RCC 7860 (cell line): ENCODE measurements at places on chromosomes 6 and 20.

- no peak for DNase-seq
Measured at GRCh38 chr6:126181173-126181741, 158.7 kb upstream of the CENPW start.

GRCh38 chr6:17930321-17930993 is 57.0 kb downstream of the KIF13A start:
- DNase-seq = no peak

DNA sequence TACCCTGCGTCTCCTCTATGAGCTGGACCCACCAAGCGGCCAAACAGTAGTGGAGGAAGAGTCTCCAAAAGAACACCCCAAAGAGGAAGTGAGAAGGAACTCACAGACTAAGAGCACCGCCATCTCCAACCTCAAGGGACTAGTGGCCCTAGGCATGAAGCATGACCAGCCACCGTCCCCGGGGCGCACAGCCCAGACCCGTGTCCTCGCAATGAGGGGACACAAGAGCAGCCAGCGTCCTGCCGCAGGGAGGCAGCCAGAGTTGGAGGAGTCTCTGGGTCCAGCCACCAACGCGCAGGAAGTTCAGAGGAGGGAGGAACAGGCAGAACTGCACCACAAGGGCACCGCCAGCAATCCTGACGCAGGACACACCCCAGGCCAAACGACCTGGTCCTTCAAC is 72.6 kb downstream of the TAF4 start:
- no peak for DNase-seq

- no peak for DNase-seq
Measured at GRCh38 chr6:73636048-73636447, 17.7 kb downstream of the SLC17A5 start.

DNA sequence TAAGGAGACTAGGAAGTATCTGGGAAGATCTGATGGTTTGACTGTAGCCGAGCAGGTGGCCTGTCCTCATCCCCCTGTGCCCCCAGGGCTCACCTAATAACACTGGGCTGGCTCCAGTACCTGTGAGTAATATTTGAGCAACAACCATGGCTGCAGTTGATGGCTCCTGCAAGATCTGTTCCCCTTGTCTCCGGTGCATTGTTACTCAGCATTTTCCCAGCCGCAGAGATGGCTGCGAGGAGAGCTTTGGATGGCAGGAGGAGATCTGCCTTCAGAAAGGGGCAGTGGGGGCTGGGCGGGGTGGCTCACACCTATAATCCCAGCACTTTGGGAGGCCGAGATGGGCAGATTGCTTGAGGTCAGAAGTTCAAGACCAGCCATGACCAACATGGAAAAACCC is 39.3 kb downstream of the PTK7 start:
- DNase-seq = no peak

GRCh38 chr6:22349528-22349927 is 52.7 kb upstream of the PRL start:
- DNase-seq = no peak

DNA sequence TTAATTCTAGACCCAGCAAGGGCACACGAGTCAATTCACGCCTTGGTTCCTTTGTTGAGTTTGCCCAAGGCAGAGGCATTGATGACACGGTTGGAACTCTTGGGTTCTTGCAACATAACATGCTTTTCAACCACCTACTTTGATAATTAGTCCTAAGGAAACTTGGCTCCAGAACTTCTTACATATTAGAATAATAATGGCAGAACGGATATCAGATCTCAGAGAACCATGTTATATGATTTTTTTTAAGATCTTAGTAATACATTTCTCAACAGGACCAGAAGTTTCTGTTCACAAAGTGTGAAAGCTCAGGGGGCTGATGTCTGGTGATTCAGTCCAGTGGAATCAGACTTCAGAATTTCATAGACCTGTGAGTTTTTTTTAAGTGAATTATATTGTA is 19.2 kb downstream of the SPTLC3 start:
- no peak for DNase-seq

DNA sequence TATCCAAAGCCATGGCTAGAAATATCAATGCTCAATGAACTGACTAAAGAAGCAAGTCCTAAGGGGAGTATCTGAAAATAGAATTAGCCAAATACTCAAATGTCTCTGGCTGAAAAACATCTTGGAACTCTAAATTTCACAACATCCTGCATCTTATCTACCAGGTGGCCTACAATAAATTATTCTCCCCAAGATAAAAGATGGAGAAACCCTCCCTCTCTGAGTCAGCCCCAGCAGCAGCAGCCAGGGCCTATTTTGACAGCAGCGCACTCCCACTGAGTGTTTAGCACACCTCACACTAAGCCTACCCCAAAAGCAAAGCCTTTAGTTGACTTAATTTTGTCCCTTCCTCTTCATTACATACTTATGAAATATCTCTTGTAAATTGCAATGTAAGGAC is 5.9 kb downstream of the CALHM6 start:
- DNase-seq = no peak

DNA sequence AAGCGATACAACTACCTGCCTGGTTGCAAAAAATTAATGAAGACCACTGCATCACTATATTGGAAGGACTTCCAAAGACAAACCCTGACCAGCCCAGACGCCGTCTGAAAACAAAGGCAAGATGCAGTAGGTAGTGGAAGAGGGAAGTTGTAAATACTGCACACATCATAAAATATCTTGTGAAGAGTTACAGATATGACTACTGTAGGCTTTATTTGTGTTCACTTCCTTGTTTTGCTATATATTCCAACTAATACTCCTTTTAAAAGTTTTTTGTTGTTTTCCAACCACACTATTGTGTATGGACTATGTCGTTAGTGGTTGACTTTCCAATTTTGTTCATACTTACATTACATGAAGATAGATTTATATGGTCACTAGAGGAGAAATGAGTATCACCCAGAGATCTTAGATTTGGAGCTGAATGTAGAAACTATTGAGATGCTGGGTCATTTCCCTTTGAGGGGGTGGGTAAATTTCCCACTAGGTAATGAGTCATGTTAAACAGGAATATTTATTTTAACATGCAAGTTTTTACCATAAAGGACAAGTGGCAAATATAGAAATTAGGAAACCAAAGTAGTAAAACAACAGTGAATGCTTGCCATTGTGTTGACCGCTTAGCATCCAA is 16.6 kb upstream of the TXLNB start:
- DNase-seq = no peak

- DNase-seq = no peak
Measured at GRCh38 chr20:40676491-40677269, 12.4 kb downstream of the MAFB start.

- DNase-seq = peak; percentile 96
Measured at GRCh38 chr6:11428895-11429294, 108.7 kb upstream of the TMEM170B start.

DNA sequence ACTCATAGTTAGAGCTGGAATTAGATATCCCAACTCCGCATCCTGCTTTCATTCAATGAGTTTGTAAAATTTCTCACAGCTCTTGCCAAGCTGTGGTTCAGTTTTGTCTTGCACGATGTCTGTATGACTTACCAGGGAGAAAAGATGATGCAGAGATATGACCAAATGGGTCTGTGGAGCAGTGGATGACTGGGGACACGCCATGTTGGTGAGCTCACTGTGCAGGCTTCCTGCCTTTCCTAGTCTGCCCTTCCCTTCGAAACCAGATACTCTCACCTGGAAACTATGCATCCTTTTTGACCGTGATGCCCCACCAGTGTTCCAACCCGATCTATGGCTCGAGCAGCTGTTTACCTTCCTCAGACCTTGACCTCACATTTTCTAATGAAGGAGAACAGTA is 262.7 kb upstream of the BMP2 start:
- no peak for DNase-seq

DNA sequence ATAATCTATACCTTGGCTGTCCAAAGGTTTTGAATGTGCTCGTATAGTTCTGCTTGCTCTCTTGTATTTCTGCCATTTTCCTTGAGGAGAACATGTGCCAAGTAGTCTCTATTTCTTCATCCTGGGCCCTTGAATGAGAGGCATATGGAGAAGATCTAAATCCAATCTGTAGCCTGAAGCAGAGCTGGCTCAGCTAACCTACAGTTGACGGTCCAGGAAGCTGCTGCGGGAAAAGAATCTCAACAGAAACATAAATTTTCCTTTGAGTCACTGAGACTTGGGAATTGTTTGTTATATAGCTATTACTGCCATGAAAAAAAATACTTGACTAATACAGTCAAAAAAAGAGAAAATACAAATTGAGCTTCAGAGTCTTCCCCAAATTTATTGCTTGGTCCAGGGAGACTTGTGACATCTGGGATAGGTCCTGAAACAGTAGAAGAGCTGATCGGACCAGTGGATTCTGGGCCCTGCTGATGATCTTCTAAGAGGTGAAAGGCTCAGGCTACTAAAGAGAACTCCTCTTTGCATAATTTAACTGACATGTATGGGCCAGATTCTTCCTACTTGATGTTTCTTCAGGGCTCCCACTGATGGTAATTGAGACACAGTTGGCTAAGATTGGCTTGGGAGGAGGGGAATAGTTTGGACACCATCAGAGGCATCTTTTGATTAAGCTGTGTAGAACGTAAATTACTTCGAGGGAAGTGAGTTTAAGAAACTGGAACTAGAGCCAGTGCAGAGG is 29.9 kb upstream of the PLCB4 start:
- no peak for DNase-seq

DNA sequence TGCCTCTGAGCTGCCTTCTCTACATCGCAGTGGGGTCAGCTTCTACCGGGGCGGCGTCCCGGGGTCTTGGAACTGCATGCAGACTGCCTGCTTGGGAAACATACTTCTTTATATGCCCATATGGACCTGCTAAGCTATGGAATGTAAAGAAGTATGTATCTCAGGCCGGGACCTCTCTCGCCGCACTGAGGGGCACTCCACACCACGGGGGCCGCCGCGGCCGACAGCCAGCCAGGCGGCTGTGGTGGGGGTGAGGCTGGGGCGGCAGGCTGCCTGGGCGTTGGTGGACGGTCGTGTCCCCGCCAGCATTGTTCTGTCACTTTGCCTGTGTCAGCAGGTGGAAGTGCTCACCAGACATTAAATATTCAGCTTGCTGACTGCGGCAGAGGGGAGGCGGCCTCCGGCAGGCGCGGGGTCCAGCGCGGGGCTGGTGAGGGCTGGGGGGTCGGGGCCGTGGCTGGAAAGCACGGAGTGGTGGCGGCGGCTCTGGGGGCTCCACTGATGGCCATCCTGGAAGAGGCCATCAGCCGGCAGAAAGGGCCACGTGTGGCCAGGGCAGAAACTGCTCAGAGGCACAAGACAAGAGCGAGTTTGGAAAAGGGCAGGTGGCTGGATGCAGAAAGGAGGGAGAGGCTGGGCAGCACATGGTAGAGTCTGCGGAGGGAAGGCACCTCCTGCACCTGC is 78.6 kb upstream of the GATA5 start:
- DNase-seq = no peak

DNA sequence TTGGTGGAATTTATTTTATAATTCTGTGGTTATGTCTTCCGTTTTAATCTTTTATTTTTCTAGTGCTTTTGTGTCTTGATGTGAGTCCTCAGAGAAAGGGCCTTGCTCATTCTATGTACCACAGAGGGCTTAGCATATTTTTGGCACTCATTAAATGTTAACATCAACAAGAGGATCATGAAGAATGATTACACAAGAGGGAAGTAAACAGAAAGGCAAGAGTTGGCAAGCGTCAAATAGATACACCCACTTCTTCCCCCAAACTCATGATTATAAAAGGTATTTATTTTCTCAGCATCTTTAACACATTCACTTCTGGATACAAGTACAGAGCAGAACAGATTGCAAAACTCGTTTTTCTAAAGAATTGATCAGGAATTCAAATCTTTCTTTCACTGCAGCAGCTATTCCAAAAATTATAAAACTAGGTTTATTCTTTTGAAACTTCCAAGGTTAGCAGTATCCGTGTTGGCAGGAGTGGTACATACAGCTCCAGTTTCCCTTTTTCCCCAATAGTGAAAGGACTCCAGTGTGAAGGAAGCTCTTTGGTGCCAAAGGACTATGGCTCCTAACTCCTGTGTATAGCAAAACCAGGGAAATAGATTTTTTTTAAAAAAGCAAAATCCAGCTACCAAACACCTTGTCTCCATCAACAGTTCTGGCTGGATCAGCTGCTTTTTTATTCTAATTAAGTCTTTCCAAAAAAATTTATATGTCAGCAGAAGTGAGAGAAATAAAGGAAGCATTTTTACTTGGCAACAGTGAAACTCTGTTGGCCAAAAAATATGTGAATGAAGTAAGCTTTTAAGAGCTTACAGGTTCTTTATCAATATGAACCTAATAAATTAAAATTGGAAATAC is 221.9 kb downstream of the ADGRG6 start:
- no peak for DNase-seq

- no peak for DNase-seq
Measured at GRCh38 chr6:111228094-111228493, 140.8 kb downstream of the SLC16A10 start.

DNA sequence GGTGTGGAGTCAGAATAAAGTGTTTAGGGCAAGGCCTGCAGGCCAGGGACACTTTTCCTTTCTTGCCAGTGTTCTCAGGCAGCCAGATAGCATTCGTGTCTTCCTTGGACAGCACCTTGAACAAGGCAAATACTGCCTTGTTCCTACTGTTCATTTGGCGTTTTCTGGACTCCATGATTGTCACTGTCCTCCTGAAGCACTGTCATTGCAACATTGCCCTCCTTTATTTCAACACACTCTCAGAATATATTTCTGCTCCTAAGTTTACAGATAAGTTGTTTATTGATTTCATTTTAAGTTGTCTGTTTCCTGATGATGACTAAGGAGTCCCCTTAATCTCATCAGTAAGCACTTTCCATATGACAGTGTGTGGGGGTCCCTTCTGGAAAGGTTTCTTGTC is 15.1 kb upstream of the DEF6 start:
- no peak for DNase-seq

- DNase-seq = no peak
Measured at GRCh38 chr6:20313960-20314530, 87.6 kb upstream of the E2F3 start.
